ENCODE measurements at places on chromosomes 13 and 19. TPM values are rescaled to one million over a fixed set of nuclear protein-coding genes. Genes with fewer than 3 reads are reported as not detected.

The CEACAM4 gene
- total RNA-seq: 0.32 TPM

The CHMP2A gene
- total RNA-seq: 123 TPM

DNA sequence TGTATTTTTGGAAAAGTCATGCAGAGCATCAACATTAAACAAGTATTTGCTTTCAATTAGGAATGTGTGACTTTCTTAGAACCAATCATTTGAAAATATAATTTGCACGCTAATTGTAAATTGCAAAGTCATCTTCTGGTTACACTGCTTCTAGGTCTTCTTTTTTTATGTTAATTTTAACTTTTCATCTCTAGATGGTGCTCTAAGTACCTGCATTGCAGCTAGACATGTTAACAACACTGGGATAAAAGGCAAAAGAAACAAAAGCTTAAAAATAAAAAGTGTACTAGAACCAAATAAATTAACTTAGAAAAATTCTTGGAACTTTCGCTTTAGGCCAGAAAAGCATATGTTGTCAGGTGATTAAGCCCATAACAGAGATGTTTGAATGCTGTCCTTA lies 2758.2 kb downstream of the PCDH9 start:
- DNase-seq: no peak

DNA sequence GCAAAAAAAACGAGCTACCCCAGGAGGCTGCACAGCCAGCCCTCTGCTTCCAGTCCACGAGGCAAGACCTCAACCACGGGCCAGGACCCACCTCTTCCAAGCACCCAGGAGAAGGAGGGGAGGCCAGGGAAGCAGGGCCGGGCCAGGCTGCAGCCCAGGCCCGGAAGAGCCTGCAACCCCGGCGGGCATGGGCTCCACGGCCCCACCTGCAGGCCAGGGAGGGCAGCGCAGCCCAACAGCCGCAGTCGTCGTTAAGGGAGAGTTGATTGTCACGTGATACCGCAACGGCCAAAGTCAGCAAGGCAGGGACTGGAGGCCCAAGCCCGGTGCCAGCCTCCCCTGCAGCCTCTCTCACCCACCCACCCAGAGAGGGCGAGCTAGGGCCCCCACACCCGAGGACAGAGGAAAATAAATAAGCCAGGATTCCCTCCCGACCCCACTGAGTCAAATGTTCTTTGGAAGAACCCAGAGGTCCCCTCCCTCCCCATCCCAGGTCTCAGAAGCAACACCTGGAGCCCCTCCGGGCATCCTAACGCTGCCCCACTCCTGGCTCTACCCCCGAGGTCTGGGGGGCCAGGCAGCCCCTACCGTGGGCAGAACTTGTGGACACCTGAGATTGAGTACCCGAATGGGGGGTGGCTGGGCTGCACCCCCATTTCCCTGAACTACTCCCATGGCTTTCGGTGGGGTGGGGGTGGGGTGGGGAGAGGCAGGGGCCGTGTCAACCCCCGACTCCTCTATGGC lies 5.2 kb upstream of the REXO1 start:
- DNase-seq: peak; percentile 90

DNA sequence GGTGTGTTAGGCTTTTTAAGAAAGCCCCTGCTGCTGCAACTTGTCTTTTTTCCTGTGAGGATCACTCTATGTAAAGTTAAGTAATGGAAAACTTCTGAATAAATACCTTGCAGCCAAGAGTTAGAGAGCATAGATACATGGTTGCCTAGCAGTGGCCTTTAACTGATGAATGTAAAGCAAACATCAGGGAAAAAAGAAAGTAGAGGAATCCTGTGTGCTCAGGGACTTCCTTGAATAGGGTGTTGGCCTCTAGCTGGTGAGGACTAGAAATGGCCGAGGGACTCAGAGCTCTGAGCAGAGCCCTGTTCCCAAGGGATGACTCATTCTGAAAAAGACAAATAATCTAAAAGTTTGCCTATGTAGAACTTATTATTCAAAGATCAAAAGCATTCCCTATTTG lies 135.7 kb downstream of the MIPEP start:
- no peak for DNase-seq

GRCh38 chr13:88707646-88708045 lies 1036.5 kb downstream of the SLITRK5 start:
- no peak for DNase-seq

The ACP5 gene
- 2.3 TPM for total RNA-seq

The KCNRG gene
- 0.22 TPM for total RNA-seq

The TNFSF13B gene
- total RNA-seq: 2.1 TPM

DNA sequence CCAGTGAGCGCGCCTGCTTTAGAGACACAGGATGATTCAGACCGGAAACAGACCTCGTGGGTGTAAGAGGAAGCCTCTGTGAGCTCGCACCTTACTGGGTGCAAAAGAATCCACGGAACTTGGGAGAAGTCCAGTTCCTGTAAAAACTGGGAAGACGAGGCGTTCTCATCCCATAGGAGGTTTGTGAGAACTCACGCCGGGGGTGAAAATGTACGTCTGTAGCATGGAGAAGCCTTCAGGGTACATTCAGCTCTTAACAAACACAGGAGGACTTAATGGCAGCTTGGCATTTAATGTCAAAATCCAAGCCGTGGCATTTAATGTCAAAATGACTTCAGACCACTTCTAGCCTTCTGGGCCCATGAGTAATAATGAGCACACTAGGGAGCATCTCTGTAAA lies 17.4 kb upstream of the OR7D2 start:
- DNase-seq: no peak

The CBARP gene
- total RNA-seq: 1.2 TPM

The ERICH6B gene
- total RNA-seq: not detected

DNA sequence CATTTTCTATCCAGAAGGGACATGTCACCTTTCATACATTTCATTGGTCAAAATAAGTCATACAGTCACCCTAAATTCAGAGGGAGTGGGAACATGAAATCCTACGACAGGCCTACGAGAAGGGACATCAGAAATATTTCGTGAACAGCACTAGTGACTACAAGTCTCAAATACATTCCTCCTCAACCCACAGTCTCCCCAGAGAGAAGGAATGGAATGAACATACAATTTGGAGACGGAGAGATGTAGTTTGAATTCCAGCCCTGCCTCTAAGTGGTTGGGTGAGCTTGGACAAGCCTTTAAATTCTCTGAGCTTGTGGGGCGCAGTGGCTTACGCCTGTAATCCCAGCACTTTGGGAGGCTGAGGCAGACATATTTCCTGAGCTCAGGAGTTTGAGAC lies 9.9 kb downstream of the SERTM1 start:
- no peak for DNase-seq

GRCh38 chr19:35373492-35373891 lies 2.6 kb downstream of the GPR42 start:
- no peak for DNase-seq

The NPAS1 gene
- not detected for total RNA-seq
